ENCODE measurements at places on chromosomes 7 and 10.

DNA sequence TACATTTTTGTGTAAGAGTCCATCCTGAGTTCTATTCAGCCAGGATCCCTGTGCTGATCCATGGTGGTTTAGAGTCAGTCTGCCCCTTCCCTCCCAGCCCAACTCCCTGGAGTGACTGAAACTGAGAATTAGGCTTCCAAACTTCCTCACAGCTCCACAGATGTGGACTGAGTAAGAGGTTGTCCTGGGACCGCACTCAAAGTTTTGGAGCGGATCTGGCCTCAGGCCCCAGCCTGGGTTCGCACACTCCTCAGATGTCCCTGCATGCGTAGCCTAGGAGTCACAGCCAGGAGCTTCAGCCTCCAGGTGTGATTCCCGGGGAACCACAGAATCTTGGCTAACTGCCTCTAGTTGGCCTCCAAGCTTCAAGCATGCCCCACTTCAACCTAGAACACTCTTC, 218.1 kb downstream of the C7orf25 start:
- no peak overlapping the region for H3K4me3 ChIP-seq
- no peaks in the 10 kb centered on the region for H3K27me3 ChIP-seq
- H3K4me1 ChIP-seq = no peaks in the 10 kb centered on the region
- H3K36me3 ChIP-seq = no peaks in the 10 kb centered on the region
- no peak for DNase-seq
- no peak overlapping the region for H3K27ac ChIP-seq

GRCh38 chr7:37031571-37032257, 307.4 kb upstream of the AOAH start:
- no peaks in the 10 kb centered on the region for H3K4me1 ChIP-seq
- no peak overlapping the region for H3K27ac ChIP-seq
- H3K4me3 ChIP-seq = no peak overlapping the region
- peaks cover 20% of the 10 kb centered on the region for H3K36me3 ChIP-seq
- H3K27me3 ChIP-seq = no peaks in the 10 kb centered on the region
- DNase-seq = no peak

GRCh38 chr10:132546567-132547420, 9.2 kb downstream of the INPP5A start:
- no peaks in the 10 kb centered on the region for H3K27me3 ChIP-seq
- no peaks in the 10 kb centered on the region for H3K36me3 ChIP-seq
- DNase-seq = no peak
- no peak overlapping the region for H3K4me3 ChIP-seq
- H3K4me1 ChIP-seq = peaks cover 82% of the 10 kb centered on the region

GRCh38 chr10:71371750-71372166, 25.0 kb upstream of the CDH23 start:
- DNase-seq = no peak
- H3K36me3 ChIP-seq = no peaks in the 10 kb centered on the region
- no peak overlapping the region for H3K27ac ChIP-seq
- H3K27me3 ChIP-seq = no peaks in the 10 kb centered on the region
- H3K4me3 ChIP-seq = no peak overlapping the region
- peaks cover 2% of the 10 kb centered on the region for H3K4me1 ChIP-seq

DNA sequence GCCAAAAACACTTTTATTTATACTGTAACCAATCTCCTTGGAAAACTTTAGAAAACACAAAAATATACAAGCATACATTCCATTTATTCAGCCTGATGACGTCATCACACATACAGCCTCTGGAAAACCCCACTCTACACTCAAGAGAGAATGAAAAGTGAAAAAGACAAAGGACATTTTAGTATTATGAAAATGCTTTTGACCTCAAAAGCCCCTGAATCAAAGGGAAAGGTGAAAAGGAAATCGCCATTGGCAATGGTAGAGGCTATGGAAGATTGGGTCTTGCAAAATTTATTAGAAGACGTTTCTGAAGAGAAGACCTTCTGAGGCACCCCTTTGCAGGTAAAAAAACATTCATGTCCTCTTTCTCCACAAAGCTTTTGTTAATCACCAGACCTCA, 82.9 kb upstream of the STRIP2 start:
- no peaks in the 10 kb centered on the region for H3K27me3 ChIP-seq
- peaks cover 4% of the 10 kb centered on the region for H3K36me3 ChIP-seq
- no peak for DNase-seq
- H3K4me3 ChIP-seq = no peak overlapping the region
- no peaks in the 10 kb centered on the region for H3K4me1 ChIP-seq

DNA sequence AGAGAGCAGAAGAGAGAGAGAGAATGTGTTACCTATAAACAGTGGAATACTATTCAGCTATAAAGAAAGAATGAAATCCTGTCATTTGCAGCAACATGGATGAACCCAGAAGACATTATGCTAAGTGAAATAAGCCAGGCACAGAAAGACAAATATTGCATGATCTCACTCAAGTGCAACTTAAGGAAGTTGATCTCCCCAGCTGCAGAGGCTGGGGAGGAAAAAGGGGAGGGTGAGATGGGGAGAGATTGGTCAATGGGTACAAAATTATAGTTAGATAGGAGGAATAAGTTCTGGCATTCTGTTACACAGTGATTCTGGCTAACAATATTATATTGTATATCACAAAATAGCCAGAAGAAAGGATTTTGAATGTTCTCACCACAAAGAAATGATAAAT, 11.2 kb upstream of the JAZF1 start:
- H3K4me3 ChIP-seq = no peak overlapping the region
- H3K27ac ChIP-seq = no peak overlapping the region
- H3K4me1 ChIP-seq = no peaks in the 10 kb centered on the region
- no peak for DNase-seq

All from CD4-positive, alpha-beta T cell (primary cell).